NCI-H187 (cell line): ENCODE measurements at places on chromosomes 4 and X.

DNA sequence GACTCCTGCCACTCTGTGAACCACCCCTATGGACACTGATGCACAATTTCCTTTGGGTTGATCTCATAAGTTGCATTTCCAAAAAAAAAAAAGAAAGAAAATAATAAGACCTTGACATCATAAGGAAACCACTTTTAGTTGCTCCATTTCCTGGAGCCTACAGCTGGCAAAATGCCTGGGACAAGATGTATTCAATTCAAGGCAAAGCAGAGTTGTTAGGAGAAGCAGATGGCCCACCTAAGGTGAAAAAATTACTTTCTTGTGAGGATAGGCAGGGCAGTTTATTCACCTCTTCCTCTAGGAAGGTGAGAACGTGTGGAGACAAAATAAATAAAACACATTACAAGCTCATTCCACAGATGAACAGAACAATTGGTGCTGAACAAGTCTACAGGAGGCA is 14.1 kb upstream of the SCRG1 start:
- no peak for DNase-seq

GRCh38 chr4:148649652-148650331 is 207.6 kb upstream of the NR3C2 start:
- no peak for DNase-seq

GRCh38 chr4:160969925-160970324 is 1193.9 kb downstream of the FSTL5 start:
- no peak for DNase-seq

GRCh38 chr4:163857903-163858302 is 363.4 kb downstream of the TMA16 start:
- no peak for DNase-seq

GRCh38 chrX:138928737-138929459 is 217.4 kb upstream of the FGF13 start:
- DNase-seq, result no peak

DNA sequence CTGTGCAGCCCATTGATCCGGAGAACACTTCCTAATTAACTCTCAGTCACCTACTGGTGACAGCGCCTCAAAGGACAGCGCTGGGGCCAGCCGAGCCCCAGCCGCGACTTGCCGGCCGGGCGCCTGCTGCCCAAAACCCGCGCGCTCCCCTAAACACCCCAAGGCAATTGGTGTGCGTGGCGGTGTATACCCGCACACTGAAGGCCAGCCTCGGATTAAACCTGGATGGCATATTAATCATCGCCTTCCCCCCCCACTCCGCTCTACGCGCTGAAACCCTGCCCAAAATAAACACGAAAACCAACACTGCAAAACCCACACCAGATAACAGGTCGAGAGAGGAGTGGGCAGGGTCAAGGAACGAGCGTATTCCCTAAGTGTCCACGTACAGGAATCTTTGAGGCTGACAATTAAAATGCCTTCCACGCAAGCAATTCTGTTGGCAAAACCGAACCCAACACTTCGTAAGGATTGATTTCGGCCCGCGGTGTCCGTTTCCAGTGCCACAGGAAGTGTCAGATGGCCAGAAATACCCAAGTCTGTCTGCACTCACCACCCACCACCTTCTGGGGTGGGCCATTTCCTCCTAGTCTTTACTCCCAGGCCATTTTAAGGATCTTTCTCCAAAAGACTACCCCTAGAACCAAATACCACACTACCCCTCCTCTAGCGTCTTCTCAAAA is 2.7 kb downstream of the BCOR start:
- no peak for DNase-seq

- no peak for DNase-seq
Measured at GRCh38 chr4:143338313-143338712, 1.6 kb downstream of the GAB1 start.

DNA sequence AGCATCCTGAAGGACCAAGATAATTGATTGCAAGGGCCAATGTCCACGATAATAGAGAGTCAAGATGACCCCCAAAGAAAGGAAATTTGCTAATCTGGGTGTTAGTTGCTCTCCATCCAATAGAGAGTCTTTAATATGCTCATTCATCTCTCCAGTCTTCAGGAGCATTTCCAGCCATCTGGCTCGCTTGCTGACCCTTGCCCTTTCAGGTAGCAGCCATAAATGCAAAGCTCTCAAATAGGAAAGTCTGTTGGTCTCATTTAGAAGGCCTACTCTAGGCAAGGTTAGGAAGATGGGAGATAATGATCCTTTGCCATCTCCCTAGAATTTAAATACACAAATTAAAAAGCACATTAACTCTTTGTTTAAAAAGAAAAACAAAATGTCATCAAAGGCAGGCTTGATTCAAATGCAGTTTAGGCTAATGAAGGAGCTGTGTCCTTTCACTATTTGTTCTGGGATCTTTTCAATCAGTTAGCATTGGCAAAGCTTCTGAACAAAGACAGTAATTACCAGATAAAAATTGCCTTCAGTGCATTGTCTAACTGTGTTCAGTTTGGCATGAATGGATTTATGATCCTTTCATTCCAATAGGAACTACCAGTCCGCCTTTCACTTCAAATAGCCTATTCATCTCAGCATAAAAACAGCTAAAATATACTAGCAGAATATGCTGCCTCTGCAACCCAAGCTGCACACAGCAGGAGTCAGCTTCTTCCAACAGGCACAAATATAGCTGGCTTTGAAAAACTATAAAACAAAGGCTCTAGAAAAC is 49.6 kb upstream of the ATXN3L start:
- no peak for DNase-seq

- no peak for DNase-seq
Measured at GRCh38 chr4:140188975-140189374, 35.0 kb upstream of the MAML3 start.

DNA sequence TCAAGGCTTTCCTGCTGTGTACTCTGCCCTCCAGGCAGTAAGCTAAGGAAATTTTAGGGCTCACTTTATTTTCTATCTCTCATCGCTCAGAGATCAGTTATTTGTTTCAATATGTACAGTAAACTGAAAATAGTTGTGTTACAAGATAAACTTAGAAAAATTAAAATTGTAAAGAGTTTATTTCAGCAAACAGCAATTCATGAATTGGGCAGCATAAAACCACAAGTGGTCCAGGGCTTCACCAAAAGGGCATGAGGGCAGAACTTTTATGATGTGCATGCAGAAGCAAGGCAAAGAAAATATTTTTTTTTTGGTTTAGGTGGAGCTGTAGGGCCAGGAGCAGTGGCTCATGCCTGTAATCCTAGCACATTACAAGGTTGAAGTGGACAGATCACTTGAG is 20.1 kb upstream of the MAGEA11 start:
- no peak for DNase-seq

DNA sequence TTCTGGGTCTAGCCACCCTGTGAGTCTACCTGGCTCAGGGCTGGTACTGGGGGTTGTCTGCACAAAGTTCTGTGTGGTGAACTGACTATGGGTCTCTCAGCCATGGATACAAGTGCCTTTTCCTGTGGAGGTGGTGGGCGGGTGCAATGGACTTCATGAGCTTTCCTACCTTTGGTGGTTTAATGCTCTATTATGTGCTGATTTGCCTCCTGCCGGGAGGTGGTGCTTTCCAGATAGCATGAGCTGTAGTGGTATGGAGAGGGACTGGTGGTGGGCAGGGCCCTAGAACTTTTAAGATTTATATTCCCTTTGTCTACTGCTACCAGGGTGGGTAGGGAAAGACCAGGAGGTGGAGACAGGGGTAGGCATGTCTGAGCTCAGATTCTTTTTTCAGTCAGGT is 48.0 kb downstream of the PBDC1 start:
- DNase-seq, result no peak

DNA sequence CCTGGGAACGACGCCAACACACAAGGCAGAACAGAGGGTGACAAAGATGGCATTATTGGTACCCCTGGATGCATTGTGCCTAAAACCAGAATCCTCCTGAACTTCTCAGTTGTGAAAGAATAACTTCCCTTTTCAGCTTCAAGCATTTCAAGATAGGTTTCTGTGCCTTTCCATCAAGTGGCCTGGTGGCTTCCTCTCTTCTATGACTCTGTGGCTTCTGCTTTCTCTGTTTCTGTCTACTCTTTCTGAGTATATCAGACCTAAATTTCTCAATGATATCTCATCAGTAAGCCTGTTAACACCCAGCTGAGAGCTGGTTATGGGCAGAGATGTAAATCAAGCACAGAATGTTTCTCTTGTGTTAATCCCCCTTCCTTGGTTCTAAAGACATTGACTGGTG is 21.4 kb upstream of the FAM9B start:
- no peak for DNase-seq

GRCh38 chrX:40402831-40403533 is 177.8 kb upstream of the ATP6AP2 start:
- no peak for DNase-seq

DNA sequence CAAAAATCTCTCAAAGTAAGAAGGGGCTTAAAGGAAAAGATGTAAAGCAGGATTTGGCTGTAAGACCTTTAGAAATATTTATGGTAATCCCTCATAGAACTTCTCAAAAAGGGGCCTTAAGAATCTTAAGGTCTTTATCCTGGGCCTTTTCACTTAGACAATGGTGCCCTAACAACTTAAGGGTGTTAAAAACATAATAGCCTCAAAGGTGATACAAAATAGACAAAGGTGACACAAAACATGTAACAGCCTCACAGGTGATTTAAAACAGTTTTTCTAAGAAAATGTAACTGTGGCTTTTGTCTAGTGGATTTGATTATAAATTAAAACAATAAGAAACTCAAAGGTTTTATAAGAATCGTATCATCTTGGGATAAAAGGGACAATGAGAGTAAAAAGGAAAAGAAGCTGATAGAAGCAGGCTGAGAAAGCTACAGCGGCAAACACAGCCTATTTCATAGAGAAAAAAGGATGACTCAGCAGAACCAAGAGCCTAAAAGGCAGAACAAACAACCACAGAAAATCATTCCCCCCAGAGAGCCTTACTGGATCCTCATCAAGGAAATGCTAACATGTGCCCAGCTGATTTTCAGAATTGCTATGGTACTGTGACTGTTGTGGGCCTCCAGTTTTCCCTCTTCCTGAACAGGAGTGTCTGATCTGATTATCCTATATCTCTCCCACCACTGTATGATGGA is 164.3 kb downstream of the STPG2 start:
- no peak for DNase-seq
